ENCODE measurements at places on chromosomes 2 and 18.

- no peak for DNase-seq
These were observed 41.7 kb downstream of the POLR1A start for GRCh38 chr2:86064006-86064405.

DNA sequence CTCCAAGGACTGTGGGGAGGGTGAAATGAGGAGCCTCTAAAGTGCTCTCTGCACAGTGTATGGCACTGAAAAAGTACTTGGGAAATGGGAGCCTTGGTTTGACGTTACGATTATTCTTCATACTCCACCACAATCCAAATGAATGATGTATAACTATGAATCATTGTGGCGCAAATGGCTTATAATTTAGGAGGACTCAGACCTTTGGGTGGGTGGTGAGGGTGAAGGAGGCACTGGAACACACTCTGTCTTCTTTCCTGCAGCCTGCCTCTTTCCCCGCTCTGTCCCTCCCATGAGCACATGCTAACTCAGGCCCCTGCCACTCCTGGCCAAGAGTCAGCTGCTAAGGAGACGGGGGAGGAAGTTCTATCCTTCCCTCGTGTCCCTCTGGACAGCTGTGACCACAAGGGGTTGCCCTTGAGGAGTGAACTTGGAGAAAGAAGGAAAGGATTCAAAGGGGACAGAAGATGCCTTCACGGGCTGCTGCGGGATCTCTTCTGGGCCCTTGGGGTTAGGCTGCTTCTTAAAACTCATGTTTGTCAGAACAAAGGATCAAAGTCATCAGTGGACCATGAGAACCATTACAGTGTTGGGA is 36.5 kb downstream of the POLR1A start:
- no peak for DNase-seq

DNA sequence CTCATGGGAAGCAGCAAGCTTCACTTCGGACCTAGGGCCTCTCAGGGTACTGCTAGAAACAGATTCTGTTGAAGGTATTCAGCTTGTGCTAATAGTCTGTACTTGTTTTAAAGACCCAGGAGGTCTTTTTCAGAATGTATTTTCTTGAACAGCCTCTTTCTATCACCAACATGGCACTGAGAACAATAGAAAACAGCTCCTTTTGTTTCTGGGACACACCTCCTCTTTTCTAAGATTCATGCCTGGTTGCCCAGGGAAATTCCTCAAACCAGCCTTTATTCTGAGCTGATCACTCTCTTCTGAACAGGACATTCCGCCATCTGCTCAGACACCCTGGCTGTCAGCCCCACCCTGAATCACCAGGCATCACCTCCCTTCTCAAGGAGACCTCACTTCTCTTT is 389.6 kb downstream of the TGIF1 start:
- no peak for DNase-seq

- no peak for DNase-seq
These were observed 192.0 kb downstream of the SLC8A1 start for GRCh38 chr2:40259900-40260299.

DNA sequence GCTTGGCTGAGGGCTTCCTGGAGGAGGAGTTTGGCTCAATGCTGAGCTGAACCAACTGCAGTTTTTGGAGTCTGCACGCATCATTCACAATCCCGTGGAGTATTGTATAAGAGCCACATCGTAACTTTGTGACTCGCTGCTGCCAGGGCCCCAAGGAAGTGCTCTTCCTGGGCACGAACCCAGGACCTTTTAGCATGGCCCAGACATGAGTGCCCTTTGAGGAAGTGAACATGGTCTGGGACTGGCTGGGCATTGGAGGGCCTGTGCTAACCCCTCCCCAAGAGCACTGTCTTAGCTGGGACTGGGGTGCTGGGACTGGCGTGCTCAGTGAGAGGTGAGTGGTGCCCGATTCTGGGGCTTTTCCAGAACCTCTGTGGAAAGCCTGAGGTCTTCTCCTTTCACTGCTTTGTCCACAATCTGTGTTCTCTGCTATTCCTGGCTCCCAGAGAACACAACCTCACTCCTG is 88.6 kb downstream of the LIPG start:
- no peak for DNase-seq

DNA sequence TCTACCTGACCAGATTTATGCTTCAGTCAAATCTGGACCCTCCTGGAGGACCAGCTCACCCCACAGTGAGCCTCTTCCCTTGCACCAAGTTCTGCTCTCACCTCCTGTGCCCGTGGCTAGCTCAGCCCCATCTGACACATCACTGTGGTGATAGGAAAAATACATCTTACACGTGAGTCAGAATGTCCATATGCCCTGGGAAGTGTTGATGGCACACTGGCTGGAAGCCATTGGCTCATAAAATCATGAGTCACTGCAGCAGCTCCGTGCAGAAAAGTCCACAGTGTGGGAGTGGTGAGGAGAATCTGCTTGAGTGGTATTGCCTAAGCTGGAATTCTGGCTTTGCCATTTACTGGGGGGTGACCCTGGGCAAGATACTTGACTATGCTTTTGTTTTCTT is 42.6 kb upstream of the RAPGEF4 start:
- peak; percentile 10 for DNase-seq

DNA sequence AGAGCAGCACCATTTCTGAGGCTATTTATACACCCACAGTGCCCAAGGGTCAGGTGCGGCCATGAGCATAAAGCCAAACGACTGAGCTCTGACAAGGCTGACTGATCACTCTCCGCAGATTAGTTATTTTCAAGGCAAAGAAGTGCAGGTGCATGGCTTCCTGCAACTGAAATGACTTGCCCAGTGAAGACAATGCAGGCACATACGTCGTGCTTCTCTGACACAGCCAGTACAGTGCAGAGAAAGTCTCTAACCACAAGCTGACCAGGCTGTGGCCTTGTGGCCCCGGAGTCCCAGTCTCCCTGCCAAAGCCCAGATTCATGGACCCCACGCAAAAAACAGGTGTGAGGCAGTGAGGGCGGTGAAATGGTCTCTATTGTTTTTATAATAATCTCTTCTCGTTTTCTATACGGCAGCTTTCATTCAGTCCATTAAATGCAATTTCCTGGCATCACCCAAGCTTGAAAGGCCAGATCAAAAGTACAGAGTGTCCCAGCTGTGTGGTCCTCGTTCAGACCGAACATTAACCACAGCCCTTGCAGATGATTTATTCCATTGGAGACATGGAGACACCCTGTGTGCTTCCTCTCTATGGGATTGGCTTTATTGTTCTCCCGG is 447.0 kb upstream of the ID2 start:
- DNase-seq: no peak

- DNase-seq: no peak
These were observed 16.0 kb downstream of the LRRTM1 start for GRCh38 chr2:80288576-80288975.

Measured in iPS-NIHi11 (cell line).